Sciatic nerve (tissue), 2 donors: ENCODE measurements at places on chromosomes 11 and 22. TPM values are rescaled to one million over a fixed set of nuclear protein-coding genes. Genes with fewer than 3 reads are reported as not detected.

DNA sequence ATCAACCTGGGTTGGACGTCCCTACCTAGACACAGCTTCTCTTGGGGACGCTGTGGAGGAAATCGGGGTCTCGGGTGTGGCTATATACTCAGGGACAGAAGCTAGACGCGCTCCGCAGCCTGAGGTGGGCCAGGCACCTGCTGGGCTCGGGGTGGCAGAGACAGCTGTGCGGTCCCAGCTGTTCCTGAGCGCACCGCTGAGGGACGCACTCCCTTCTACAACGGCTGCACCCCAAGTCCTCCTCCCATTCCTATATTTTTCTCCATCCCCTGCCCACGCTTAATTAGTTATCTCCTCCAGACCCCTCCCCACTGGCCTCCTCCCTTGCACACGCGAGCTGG is 188 bp upstream of the MTNR1B start:
- no peak for DNase-seq

- peak; percentile 64 for DNase-seq
Measured at GRCh38 chr22:28442711-28443525, 236.7 kb downstream of the TTC28 start.

- DNase-seq = no peak
Measured at GRCh38 chr22:26259510-26259909, 90.2 kb downstream of the SEZ6L start.

GRCh38 chr11:86292912-86293616 is 9.0 kb upstream of the HIKESHI start:
- no peak for DNase-seq

Gene NPTXR
- 6.9 TPM for total RNA-seq

Gene SYT12
- total RNA-seq = 0.71 TPM
